Liver (tissue), 10 donors: ENCODE measurements at places on chromosomes 2 and 18. TPM values are rescaled to one million over a fixed set of nuclear protein-coding genes. Genes with fewer than 3 reads are reported as not detected.

- no peak for DNase-seq
These were observed 21.7 kb upstream of the NRP2 start for GRCh38 chr2:205660521-205661124.

DNA sequence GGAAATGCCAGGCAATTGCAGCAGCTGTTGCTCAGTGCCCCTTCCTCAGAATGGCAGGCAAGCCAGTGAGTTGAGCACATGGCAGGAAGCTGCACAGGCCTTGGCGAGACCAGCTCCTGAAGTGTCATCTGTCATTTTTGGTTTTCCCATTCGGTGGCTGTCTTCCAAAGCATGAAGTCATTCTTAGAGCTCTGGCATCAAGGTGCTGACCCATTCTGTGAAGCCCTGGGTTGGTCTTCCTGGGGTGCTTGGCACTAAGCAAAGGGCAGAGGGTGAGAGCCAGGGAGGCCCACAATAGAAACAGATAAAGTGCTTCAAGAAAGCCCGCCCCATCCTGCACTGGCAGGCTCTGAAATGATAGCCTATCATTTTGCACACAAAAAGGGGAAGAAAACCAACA lies 150.5 kb downstream of the VAPA start:
- DNase-seq = no peak

- no peak for DNase-seq
These were observed 67.1 kb downstream of the SUMO1 start for GRCh38 chr2:202171241-202171825.

DNA sequence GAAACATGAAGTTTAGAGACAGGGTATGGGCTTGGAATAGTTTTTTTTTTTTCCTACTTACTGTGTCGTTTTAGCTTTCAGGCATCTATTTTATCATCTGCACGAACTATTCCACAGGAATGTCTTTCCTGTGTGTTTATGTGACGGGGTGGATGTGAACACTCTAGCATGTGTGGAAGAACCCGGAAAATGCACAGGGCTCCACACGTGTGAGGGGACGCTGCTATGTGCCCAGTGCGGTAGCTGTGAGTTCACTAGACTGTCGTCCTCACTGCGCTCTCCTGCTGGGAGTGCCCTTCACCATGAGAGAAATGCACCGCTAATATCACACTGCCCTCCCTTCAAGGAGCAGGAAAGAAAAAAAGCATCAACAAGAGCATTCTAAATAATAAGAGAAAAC lies 250.8 kb upstream of the PXDN start:
- no peak for DNase-seq

- no peak for DNase-seq
These were observed 2.3 kb upstream of the EPC2 start for GRCh38 chr2:148642112-148642744.

GRCh38 chr2:216516730-216517350 lies 18.2 kb downstream of the RPL37A start:
- no peak for DNase-seq

DNA sequence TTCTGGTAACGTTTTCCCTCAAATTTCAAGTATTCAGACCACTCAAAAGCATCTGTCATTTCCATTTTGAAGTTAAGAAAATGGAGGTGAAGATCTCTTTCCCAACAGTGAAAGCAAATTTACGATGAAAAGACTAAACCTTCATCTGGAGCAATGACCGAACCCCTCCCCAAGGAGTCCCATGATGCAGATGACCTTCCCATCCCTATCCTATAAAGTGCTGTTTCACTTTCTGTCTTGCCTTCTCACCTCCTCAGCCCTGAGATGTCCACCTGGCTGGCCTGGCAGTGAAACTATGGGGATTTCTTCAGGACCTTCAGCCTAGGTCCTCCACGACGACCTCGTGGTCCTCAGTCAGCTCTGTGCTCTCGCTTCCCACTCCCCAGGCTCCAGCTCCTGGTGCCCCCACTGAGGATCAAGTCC lies 925 bp upstream of the NPC1 start:
- no peak for DNase-seq

- DNase-seq = no peak
These were observed 528 bp downstream of the ATG9A start for GRCh38 chr2:219228911-219229304.

The ANKRD36C gene
- 6.7 TPM for polyA plus RNA-seq

The SCYGR4 gene
- not detected for polyA plus RNA-seq

The ATP6V1B1 gene
- not detected for polyA plus RNA-seq

The DAW1 gene
- not detected for polyA plus RNA-seq

The AQP12A gene
- not detected for polyA plus RNA-seq
